CD4-positive, alpha-beta T cell treated with Interleukin-4 for 4 hours (primary cell): ENCODE measurements at places on chromosomes 2 and 18.

DNA sequence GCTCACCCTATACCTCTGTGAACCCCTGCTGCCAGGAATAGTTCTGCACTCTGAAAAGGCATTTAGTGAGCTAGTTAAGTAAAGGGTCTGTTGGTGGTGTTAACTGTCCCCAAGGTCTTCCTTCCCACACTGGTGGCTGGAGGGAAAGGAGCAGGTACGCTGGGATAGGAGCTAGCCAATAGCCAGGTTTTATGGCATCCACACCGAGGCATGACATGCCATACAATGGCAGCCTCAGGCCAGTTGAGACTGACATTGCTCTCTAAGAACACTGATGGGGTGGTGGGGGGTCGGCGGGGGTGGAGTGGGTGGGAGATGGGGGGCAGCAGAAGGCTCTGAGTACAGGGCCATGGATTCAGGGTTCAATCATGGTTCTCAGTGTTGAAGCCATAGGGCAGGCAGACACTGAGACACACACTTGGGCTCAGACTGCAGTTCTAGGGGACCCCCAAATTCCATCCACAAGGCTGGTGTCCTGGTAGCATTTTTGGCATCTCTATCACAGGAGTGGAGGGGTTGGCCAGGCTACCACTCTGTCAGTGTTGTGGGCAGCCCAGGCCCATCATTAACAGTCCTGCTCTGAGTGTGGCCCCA, 136.0 kb downstream of the CTIF start:
- no peak for DNase-seq

DNA sequence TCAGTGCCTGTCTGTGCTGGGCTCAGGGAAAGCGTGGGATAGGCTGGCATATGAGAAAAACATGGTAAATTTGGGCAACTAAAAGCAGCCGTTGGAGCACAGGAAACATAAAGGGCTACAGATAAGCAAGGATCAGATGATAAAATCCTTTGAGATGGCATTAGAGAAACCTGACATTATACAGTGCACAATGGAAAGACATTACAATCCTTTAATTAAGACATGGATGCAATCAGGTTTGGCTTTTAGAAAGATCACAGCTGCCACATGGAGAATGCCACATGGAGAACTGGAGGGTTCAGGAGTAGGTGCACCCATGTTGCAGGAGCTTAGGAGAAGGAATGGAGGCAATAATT, 117.3 kb downstream of the CDC42EP3 start:
- DNase-seq: no peak

GRCh38 chr2:202442882-202443281, 66.8 kb downstream of the BMPR2 start:
- no peak for DNase-seq

GRCh38 chr2:155689791-155690190, 642.7 kb downstream of the NR4A2 start:
- DNase-seq: no peak
